ENCODE measurements at places on chromosomes 6 and 20. TPM values are rescaled to one million over a fixed set of nuclear protein-coding genes. Genes with fewer than 3 reads are reported as not detected.

The KPNA5 gene
- polyA plus RNA-seq, result 12.2 TPM

- no peak for DNase-seq
These were observed 39.7 kb downstream of the TRMT11 start for GRCh38 chr6:126026001-126026400.

DNA sequence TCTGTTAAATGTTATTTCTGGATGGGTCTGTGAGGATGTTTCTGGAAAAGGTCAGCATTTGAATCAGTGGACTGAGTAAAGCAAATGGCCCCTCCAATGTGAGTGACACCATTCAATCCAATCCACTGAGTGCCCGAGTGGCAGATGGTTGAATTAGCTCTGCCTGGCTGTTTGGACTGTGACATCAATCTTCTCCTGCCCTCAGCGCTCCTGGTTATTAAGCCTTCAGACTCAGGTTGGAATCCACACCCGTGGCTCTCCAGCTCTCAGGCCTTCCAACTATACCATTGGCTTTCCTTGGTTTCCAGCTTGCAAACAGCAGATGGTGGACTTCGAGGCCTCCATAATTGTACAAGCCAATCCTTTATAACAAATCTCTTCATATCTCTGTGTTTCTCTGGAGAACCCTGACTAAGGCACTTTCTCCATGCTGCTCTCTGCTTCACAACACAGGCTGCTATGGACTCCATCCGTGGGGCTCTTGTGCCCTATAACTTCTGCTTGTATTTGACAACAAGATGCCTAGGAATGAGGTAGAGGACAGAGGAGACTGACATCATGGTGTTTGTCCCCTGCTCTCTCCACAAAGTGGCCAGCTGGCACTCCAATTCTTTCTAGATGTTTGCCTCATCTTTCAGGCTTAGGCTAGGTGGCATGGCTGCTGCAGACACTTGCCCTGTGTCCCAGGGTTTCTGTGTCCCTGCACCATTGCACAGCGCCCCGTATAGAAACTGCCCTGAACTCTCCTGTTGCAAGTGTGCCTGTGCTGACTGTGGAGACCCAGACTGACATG, 4.8 kb upstream of the CSTL1 start:
- DNase-seq, result no peak

DNA sequence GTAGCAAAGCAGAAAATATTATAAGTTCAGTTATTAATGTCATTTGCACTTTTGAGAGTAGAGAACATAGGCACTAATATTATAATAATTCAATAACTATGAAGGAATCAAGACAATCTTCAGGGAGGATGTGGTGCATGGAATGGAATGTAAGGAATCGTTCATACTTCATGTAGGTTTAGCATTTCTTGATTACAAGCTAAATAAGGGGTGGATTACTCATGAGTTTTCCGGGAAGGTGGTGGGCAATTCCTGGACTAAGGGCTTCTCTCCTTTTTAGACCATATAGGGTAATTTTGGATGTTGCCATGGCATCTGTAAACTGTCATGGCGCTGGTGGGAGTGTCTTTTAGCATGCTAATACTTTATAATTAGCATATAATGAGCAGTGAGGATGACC, 9.1 kb upstream of the BTNL2 start:
- DNase-seq, result no peak

GRCh38 chr6:167799033-167799821, 27.5 kb upstream of the AFDN start:
- peak; percentile 50 for DNase-seq

DNA sequence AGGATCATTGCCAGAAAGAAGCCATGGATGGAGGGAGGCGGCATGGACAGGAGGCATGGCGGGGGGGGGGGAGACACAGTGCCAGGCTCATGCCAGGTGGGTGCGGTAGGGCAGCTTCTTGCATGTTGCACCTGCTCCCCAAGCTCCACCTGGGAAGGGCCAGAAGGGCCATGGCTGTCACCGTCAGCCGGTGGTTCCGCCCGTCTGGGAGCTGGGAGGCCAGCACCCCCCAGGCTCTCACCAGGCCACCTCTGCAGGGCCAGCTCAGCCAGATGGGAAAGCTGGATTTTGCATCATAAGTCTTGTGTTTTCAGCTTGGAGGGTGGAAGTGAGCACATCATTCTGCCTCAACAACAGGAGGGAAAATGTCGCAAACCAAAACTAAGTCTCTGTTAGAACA, 404.7 kb downstream of the TAF4 start:
- no peak for DNase-seq

GRCh38 chr6:80465513-80465912, 359.0 kb downstream of the BCKDHB start:
- DNase-seq, result no peak

- no peak for DNase-seq
These were observed 311.6 kb downstream of the MMUT start for GRCh38 chr6:49151461-49151860.

- DNase-seq, result peak; percentile 10
These were observed 99.5 kb downstream of the IPCEF1 start for GRCh38 chr6:154257067-154257466.

The POM121L2 gene
- not detected for polyA plus RNA-seq

DNA sequence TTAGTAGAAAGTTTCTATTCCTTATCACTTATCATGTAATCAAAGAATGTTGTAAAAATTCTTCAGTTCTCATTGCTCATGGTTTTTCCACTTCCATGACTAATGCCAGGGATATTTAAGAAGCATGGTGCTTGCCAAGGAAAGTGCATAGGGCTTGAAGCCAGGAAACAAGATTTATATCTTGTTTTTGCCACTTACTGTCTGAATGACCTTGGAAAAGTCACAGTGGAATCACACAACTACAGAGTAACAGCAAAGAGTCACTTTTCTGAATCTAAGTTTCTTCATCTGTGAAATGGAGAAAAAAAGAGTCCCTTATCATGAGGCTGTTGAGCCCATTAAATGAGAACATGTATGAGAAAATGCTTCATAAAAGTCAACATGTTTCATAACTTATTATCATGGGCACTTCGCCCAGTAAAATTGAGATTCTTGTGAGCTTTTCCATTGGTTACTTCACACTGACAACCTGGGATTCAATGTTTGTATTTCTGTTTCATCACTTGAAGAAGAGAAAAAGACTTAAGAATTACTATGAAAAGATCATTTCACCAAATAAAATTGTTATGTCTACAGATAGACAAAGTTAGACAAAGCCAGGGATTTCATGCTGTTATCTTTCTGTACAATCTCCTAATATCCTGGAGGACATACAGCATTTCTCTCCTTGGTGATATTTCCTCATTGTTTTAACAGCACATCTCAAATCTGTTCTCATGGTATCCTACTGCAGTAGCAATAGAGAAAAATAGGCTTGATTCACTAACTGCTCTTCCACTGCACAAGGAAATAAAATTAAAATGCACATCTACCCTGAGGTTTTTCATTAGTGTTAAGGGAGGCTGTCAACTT, 7.6 kb upstream of the BMP5 start:
- DNase-seq, result no peak

The TCF21 gene
- polyA plus RNA-seq, result 0.04 TPM

The TFAP2C gene
- polyA plus RNA-seq, result 0.31 TPM

The MYBL2 gene
- polyA plus RNA-seq, result 12.8 TPM

DNA sequence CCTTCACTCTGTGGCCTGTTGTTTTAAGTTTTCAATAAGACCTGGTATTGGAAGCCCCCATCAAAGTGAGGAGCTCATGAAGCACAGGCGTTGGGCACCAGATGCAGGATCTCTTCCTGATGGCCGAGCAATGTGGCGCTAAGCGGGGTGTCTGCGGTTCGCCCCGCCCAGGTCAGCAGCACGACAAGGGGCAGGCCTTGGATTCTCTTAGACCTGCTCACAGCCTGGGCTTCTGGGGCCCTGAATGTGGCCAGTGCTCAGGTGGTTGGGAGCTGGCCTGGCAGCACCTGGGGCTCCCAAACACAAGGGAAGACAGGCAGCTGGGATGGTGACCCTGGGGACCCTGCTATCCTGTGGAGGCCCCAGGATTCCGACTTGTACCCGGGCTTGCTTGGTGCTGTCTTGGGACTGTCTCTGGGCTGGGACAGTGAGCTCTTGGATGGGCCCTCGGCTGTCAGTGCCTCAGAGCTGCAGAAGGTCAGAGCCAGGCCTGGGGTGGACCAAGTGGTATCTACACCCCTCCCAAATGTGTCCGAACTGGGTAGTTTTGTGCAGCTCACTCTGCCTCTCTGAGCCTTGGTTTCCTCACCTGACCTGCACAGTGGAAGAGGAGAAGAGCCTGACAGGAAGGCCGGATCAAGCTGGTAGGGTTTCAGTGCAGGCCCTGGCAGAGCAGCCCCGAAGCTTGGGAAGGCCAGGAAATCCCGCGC, 69.1 kb downstream of the PHACTR3 start:
- no peak for DNase-seq

DNA sequence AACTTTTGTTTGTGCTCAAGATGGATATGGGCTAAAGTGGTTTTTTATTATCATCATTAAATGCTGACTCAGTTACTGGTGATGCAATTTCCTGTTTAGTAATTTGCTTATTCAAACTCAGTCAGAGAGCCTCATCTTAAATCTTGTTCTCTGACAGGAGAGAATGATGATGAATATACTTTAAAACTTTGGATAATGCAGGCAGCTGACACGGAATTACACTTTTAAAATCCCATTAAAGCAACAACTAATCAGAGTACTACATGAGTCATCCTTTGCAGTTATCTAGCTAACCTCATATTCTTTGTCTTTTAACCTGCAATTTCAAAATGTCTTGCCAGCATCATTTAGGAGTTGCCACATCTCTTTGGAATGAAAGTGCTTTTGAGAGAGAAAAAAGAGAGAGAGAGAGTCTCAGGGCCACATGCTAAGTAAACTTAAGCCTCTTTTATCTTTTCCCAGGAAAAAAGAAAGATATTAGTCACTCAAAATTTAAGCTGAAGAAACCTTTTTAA, 9.2 kb upstream of the C6orf141 start:
- DNase-seq, result no peak

DNA sequence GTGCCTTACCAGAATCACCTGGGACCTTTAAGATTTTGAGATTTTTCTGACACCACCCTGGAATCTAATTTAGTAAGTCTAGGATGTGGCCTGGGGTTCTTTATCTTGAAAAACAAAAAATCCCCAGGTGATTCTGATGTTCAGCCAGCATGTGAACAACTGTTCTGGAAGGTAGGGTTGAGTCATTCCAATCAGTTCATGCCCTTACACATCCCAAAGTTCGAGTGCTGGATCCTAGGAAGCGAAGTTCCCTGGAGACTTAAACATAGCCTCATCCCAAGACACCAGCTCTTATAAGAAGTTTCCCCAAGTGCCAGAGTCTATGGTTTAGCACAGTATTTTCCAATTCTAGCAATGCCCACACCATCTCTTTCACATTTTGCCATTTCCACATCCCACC, 6.3 kb upstream of the TSHZ2 start:
- no peak for DNase-seq

DNA sequence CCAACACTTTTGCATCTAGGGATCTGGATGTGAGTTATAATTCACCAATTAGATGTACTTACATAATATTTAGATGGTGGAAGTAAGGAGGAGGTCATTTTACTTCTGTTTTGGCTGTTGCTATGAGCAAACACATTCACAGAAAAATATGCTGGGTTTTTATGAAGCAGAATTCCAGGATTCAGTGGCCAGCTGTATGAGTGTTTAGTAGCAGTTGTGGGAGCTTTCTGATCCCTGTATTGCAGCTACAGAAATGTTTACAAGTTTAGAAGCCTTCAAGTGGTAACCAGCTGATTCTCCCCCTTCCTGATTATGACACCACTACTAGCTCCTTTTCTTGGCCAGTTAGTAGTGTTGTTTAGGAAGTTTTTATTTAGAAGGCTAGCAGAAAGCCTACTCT, 177.0 kb downstream of the TENT5A start:
- peak; percentile 8 for DNase-seq

The KCTD20 gene
- 38.9 TPM for polyA plus RNA-seq

The TXLNB gene
- 128 TPM for polyA plus RNA-seq

The ENPP1 gene
- polyA plus RNA-seq, result 11.0 TPM

The ARFGEF3 gene
- polyA plus RNA-seq, result 1.1 TPM

DNA sequence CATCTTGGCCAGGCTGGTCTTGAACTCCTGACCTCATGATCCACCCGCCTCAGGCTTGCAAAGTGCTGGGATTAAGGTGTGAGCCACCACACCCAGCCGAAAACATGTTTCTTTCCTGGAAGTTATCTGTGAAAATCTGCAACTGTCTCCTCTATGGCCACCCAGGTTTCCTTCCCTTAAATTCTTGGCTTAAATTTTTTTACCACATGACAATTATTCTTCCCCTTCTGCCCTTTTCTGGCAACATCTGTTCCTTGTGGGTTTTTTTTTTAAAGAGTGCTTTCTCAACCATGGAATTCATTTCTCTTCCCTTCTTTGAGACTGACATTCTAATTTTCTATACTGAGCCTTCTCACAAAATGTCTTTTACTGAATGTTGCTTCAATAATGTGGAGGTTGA, 59.6 kb downstream of the DOK5 start:
- no peak for DNase-seq

GRCh38 chr6:35876902-35877301, 44.0 kb downstream of the SRPK1 start:
- DNase-seq, result no peak

DNA sequence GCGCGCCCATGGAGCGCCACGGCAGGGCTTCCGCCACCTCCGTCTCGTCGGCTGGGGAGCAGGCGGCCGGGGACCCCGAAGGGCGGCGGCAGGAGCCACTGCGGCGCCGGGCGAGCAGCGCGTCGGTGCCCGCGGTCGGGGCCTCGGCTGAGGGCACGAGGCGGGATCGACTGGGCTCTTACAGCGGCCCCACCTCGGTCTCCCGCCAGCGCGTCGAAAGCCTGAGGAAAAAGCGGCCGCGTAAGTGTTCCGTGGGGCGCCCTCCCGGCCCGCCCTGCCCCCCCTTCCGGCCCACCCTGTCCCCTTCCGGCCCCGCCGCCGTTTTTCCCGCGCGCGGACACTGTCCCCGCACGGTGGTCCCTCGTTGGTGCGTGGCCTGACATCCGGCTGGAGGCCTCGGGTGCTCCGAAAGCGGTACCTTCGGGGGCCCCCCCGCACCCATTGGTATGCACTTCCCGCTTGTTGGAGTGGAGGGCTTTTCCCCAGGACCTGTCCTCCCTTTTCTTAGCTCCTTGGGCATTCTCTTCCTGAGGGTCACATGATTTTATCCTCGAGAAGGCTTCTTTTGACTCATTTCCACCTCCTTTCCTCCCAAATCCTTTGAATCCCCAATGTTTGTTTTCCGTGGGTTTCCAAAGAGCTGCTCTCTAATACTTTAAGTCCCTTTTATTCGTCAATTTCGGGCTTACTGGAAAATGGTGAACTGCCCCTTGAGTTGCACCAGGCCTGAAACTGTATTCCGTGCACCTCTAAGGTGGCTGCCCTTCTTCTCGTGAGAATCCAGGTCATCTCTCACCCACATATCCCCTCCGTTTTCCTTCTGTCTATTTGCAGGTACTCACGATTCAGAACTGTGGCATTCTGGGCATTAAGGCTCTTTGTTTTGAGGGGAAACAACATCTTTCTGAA, 556 bp downstream of the PANK2 start:
- peak; percentile 48 for DNase-seq

DNA sequence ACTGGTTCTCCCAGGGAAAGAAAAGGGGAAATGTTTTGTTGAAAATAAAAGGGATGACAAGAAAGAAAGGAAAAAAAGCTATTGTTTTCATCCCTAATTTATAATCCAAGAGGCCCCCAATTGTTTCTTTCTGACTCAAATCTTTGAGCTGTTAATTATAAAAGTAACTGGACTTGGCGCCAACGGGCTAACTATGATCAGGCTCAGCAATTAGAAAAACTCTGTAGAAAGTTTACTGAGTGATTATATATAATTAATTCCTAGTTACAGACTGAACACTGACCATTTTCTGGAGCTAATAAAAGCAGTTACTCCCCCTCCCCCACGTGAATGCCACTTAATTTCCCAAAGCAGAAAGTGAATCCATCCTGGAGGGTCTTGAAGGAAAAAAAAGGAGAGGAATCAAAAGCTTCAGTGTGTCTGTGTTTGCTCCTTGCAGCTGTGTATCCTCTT, 3.2 kb downstream of the ZMYND8 start:
- no peak for DNase-seq

The ULBP3 gene
- 1.6 TPM for polyA plus RNA-seq

Measured in hindlimb muscle (tissue), 1 donor.